ENCODE measurements at places on chromosomes 2 and 18. TPM values are rescaled to one million over a fixed set of nuclear protein-coding genes. Genes with fewer than 3 reads are reported as not detected.

Gene KHK
- total RNA-seq = 1.1 TPM

Gene SLC35F5
- 381 TPM for total RNA-seq

Gene ANKRD30BL
- not detected for total RNA-seq

Gene DSC2
- total RNA-seq = 25.7 TPM

Gene DTNA
- total RNA-seq = 10.4 TPM

Gene ACMSD
- 3.3 TPM for total RNA-seq

Gene KIF5C
- 2.1 TPM for total RNA-seq

Gene COQ10B
- 48.3 TPM for total RNA-seq

Gene IL36RN
- 0.69 TPM for total RNA-seq

Gene STK17B
- total RNA-seq = 21.5 TPM

Gene PPIL3
- total RNA-seq = 38.8 TPM

Gene ADCYAP1
- not detected for total RNA-seq

Gene RASGRP3
- 2.4 TPM for total RNA-seq

Gene CCDC68
- 5.5 TPM for total RNA-seq

Gene WIPF1
- total RNA-seq = 3.0 TPM

Gene GBX2
- not detected for total RNA-seq

Gene CXCR4
- total RNA-seq = 1.6 TPM

Gene CD8B2
- not detected for total RNA-seq

Gene REG3A
- total RNA-seq = not detected

Gene UGT1A4
- total RNA-seq = 3.8 TPM
